ENCODE measurements at places on chromosomes 1 and 21.

DNA sequence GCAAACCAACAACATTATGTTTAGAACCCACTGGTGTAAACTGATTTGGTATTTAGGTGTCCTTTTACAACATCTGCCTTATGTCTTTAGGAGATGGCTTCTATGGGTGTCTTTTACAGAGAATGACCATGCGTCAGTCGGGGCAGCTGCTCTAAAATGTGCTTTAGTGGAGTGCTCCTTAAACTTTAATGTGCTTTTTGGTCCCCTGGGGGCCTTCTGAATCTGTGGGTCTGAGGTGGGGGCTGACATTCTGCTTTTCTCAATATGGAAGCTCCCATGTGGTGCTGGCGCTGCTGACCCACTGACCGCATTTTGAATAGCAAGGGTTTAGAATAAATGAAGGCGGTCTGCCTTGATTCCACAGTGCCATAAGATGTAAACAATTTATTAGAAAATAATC, 173.2 kb upstream of the B3GALT2 start:
- DNase-seq, result no peak

DNA sequence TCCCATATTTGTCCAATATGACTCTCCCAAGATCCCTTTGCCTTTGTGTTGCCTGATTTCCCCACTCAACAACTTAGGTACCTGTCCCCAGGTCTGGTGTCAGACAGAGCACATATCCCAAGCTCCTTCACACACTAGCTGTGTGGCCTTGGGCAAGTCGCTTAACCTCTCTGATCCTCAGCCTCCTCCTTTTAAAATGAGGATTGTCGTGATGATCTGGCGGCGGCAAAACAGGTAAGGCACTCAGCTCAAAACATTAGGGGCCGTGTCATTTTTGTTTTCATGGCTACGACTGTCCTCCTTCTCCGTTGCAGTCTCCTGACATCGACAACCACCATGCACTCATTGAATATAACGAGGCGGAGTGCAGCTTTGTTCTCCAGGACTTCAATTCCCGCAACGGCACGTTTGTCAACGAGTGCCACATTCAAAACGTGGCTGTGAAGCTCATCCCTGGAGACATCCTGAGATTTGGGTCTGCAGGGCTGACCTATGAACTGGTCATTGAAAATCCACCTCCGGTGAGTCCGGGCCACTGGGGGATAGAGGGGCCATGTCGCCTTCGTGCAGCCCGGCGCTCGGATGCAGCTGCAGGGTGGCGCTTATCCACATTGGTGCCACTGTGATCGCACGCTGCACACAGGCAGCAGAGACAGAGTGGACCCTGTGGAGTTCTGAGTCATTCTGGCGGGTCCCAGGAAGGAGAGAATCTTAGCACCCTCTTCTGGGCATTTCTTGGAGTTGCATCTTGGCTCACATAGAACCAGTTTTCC, 25.2 kb downstream of the FHAD1 start:
- peak; percentile 29 for DNase-seq

GRCh38 chr1:213852107-213852506, 135.7 kb upstream of the PROX1 start:
- DNase-seq, result peak; percentile 20

- no peak for DNase-seq
Measured at GRCh38 chr1:48757363-48757762, 19.3 kb downstream of the BEND5 start.

GRCh38 chr1:29786195-29786594, 549.9 kb downstream of the PTPRU start:
- DNase-seq, result no peak

DNA sequence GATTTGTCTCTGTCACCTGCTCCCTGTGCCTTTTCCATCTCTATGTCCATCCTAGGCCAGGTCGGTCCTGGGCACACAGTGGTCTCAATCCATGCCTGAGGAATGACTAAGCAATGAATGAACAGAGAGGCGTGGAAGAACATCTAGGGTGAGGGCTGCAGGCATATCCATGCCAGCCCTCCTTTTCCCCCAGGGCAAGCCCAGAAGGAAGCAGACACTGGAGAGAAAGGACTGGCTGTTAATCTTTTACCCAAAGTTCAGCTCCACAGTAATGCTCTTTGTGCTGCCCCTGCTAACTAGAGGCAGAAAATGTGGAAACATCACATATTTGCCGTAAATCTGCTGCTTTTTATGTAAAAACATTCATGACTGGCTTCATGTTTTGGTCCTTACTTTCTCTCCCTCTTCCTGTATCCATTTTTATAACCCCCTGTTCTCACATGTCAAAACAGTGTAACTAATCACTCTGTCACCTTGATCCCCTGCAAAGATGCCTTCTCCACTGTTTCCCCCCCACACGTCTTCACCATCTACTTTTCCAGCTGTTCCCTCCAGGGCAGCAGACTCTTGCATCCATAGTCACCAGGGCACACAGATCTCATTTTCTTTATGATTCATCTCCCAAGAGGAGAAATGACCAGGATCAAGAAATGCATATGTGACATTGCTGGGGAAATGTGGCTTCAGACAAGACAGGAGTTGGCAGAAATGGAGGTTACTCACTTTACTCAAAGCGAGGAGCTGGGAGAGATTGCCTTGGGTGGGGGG, 166.4 kb upstream of the PROX1 start:
- no peak for DNase-seq

DNA sequence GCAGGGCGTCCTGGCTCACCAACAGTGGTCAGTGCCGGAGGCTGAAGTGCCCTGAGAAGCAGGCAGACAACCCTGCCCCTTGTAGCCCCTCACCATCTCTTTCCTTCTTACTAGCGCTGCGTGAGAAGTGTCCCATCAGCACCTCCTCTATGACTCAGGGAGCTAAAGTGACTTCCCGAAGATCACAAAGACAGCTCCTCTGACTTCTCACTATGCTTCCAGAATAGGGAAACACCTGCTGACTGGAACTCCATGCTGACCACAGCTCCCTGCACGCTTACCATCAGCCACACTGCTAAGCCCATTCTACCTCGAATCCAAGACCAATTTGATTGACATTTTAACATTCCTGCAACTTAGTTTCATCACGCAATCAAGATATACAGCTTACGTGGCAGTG, 92.8 kb downstream of the JAK1 start:
- no peak for DNase-seq

GRCh38 chr1:150528196-150528595, 12.6 kb downstream of the FALEC start:
- DNase-seq, result no peak

GRCh38 chr1:169392406-169392805, 24.4 kb downstream of the BLZF1 start:
- no peak for DNase-seq

DNA sequence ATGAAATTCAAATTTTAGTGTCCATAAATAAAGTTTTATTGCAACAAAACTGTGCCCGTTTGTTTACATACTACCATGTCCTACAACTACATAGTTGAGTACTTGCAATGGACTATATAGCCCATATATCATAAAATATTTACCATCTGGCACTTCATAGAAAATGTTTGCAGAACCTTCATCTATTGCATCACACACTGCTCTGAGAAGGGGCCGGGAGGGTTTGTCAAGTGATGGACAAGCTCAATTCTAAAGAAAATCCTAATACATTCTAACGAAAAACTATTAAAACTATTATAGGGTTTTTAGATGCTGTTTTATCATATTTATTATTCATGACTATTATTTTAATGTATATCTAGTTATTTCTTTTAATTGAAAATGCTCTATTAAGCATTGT, 35.9 kb downstream of the RGSL1 start:
- DNase-seq, result no peak

GRCh38 chr21:21921410-21922232, 923.4 kb downstream of the NCAM2 start:
- DNase-seq, result no peak

DNA sequence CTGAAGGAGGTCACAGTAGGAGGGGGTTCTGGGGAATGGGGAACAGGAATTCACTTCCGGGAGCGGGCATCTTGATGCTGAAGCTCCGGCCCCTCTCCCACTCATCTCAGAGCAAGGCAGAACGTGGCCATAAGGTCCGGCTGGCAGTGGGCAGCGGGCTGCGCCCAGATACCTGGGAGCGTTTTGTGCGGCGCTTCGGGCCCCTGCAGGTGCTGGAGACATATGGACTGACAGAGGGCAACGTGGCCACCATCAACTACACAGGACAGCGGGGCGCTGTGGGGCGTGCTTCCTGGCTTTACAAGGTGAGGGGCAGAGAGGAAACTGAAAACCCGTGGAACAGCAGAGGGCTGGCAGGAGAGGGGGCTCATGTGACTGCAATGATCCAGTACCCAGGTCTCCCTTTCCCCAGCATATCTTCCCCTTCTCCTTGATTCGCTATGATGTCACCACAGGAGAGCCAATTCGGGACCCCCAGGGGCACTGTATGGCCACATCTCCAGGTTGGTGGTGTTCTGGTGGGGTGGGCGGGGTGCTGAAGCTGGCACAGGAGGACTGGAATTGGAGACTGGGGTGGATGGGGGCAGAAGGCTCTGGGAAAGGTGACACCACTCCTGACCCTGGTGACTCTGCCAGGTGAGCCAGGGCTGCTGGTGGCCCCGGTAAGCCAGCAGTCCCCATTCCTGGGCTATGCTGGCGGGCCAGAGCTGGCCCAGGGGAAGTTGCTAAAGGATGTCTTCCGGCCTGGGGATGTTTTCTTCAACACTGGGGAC, 3.0 kb downstream of the SLC27A3 start:
- no peak for DNase-seq

GRCh38 chr1:82367456-82367855, 566.7 kb downstream of the ADGRL2 start:
- no peak for DNase-seq

DNA sequence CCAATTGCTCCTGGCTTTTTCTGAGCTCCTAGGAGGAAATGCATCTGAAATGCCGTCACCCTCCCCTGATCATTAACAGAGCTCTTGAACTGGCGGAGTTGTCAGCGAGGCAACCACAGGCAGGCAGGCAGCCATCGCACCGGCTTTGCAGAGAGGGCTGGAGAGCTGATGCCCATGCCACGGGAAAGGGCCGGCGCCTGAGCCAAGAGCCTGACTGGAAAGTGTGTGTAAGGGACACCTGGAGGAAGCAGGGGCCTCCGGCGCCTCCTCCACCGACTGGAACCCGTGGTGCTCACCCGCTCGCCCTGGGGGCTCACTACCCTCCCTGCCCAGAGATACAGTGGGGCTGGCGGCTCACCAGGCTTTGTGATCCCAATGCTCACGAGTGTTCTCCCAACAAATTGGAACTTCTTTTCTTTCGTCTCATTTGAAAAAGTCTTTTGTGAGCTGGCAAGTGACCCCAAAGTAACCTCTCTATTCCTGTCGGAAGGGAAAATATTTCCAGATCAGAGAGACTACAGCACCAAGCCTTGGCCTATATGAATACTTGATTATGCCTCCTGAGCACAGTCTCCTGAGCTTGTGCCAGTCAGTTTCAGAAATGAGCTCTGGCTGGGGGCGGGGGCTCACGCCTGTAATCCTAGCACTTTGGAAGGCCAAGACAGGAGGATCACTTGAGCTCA, 97.7 kb upstream of the SLC25A33 start:
- DNase-seq, result no peak

GRCh38 chr21:16108561-16109075, 378.8 kb downstream of the USP25 start:
- no peak for DNase-seq

DNA sequence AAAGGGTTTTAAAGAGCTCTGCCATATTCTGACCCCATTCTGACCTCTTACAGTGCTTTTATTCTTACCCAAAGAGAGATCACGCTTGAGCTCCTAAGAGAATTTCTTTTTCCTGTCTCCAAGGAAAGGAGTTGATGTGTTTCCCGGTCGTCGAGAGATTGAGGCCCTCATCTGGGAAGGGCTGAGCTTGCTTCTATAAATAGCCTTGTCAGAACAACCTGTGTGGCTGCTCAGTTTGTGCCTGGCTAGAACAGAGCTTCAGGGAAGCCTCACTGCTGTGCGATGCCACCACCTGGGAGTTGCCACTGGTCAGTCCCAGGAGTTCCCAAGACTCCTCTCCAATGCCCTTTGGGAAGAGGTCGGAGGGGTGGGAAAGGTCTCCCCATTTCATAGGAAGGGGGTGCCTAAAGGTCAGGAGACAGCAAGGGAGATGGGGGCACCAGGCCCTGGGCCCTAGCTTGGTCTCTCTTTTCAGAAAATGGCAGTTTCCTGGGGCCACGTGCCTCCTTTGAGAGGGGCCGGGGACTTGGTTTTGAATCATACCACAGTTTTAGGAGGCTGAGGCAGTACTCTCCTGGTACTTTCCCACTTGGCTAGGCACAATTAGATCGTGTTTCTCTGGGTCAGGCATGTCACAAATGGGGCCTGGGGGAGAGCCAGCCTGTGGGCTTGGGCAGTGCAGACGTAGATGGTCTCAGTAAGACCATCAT, 52.1 kb downstream of the EIF2D start:
- no peak for DNase-seq

DNA sequence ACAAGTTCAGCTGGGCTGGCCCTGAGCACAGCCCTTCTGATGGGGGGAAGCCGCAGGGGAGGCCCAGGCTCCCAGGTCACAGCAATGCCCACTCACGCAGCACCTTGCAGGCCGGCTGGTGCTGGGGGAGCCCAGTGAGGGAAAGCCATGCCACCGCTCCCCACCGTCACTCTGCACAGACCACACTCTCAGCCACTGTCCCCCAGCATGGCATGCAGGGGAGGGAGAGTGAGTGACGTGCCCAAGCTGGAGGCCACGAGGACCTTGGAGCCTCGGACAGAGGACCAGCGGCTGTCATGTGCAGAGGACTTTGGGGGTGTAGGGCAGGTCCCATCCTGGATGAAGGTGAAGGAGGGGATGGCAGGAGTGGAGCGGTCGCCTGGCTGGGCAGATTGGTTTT, 25.1 kb downstream of the SLC45A1 start:
- DNase-seq, result no peak

GRCh38 chr1:65090406-65090805, 57.6 kb upstream of the AK4 start:
- DNase-seq, result no peak

GRCh38 chr1:76038287-76039004, 36.1 kb upstream of the ST6GALNAC3 start:
- DNase-seq, result no peak

GRCh38 chr1:245906207-245906606, 600.9 kb downstream of the SMYD3 start:
- DNase-seq, result no peak

DNA sequence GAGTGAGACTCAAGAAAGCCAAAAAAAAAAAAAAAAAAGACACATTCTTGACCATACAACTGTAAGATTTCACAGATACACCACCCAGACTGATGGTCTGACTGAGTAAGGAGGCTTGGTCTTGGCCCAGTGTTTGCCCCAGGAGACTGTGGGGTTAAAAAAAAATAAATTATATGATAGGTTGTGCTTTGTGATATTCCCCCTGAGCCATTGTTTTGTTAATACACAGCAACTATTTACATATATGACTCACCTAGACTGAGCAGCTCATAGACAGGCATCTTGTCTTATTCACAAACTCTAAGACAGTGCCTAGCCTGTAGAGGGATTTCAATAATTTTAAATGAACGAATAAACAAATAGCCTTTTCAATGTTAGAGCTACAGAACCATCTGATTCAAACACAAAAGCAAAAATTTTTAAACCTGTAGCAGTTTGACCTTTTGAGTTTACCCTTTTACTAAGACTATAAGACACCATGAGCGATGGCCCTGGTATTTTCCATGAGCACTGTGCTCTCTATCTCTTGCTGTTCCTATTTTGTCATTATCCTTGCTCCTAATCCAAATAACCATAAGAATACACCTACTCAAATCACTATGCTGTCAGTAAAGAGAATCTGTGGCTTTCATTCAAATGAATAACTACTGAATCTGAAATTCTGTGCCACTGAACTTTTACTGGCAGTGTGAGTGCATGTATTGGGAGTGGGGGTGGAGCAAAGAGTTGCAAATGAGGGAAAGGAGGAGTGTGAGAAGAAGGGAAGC, 199.4 kb upstream of the PTBP2 start:
- no peak for DNase-seq
